ENCODE measurements at places on chromosomes 11 and 22.

GRCh38 chr11:16831316-16832192 is 93.1 kb downstream of the C11orf58 start:
- DNase-seq = no peak

DNA sequence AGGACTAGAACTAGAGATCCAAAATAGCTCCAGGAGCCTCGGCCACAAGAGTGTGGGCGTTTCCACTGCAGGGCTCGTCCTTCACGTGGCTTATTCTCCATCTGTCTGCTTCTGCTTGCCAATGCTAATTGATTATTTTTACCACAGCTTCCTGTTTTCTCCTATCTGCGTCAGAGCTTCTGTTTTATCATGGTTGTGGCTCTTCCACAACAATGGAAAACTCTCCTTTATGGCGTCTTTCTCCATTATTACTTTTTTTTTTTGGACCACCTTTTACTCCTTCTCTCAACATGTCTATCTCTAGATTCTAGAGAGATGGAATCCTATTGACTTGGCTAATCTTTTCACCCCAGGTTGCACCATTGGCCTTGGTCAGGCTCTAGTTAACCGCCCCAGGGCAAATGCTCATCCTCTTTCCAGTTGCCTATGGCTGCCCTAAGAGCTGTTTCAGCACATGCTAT is 25.9 kb downstream of the CAT start:
- DNase-seq = no peak

DNA sequence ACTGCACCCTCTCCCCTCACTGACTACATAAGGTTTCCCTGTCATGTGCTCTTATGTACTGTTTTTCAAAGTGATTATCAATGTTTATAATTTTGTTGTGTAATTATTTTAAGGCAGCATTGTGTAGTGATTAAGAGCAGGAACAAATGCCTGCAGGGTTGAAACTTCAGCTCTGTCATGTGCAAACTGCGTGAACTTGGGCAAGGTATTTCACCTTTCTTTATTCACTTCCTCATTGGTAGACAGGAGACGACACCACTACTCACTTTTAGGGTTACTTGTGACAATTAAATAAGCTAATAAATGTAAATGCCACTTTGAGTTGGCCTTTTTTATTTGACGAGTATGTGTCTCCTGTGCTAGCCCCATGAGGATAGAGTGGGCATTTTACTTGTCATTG is 86.5 kb upstream of the E2F8 start:
- no peak for DNase-seq

- DNase-seq = no peak
These were observed 187.5 kb downstream of the SWAP70 start for GRCh38 chr11:9851366-9851765.

GRCh38 chr22:26367402-26368245 is 61.4 kb upstream of the ASPHD2 start:
- no peak for DNase-seq

- DNase-seq = no peak
These were observed 138.9 kb upstream of the TEAD1 start for GRCh38 chr11:12535321-12535720.

GRCh38 chr11:92681586-92681985 is 287.9 kb upstream of the MTNR1B start:
- no peak for DNase-seq

DNA sequence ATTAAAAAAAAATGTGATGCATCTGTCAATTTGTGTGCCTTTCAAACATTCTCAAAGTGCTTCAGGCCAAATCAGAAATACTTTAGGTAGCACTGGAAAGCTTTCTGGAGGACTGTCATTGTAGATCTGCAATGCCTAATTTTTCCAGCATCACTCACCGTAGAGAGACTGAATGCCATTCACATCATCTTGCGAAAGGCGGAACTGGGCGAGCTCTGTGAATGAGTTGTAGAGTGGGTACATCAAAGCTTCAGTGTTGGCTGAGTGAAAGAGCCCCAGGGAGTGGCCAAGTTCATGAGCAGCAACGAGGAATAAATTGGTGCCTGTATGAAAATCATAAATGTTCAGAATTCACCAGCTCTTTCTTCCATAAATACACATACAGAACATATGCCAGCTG is 4.0 kb downstream of the MMP10 start:
- no peak for DNase-seq
